ENCODE measurements at places on chromosomes 13 and 19. TPM values are rescaled to one million over a fixed set of nuclear protein-coding genes. Genes with fewer than 3 reads are reported as not detected.

ZNF491 gene
- total RNA-seq, result not detected

DNA sequence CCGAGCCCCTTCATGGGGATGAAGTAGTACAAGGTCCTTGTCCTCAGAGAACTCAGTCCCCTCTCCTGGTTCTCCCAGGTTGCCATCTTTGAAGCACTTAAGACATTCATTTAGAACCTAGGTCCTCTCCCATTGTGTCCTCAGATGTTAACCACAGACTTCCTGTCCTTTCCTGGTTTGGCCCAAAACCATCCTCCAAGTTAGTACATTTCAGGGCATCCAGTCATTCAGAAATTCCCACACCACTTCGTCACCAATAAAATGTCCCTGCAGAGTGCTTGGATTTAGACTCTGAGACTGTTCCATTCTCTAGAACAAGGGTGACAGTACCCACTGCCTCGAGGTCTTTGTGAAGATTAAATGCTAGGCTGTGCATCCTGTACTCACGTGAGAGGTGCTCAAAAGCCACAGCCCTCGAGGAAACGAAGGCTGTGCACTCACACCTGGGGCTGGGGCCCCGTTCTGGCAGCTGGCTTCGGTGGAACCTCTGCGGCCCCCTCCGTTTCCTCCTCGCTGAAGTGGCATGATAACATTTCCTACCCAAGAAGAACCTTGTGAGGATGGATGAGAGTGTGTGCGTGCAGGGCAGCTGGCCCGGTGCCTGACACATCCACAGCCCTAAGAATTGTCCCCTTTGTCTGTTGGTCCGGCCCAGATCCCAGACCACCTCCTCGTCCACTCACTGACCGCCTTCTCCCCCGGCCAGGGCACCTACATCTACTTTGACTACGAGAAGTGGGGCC is 4.7 kb downstream of the LENG1 start:
- DNase-seq, result no peak

ANO8 gene
- total RNA-seq, result 33.1 TPM

- DNase-seq, result no peak
Observed at GRCh38 chr13:42214446-42214845, 57.5 kb upstream of the AKAP11 start.

DNA sequence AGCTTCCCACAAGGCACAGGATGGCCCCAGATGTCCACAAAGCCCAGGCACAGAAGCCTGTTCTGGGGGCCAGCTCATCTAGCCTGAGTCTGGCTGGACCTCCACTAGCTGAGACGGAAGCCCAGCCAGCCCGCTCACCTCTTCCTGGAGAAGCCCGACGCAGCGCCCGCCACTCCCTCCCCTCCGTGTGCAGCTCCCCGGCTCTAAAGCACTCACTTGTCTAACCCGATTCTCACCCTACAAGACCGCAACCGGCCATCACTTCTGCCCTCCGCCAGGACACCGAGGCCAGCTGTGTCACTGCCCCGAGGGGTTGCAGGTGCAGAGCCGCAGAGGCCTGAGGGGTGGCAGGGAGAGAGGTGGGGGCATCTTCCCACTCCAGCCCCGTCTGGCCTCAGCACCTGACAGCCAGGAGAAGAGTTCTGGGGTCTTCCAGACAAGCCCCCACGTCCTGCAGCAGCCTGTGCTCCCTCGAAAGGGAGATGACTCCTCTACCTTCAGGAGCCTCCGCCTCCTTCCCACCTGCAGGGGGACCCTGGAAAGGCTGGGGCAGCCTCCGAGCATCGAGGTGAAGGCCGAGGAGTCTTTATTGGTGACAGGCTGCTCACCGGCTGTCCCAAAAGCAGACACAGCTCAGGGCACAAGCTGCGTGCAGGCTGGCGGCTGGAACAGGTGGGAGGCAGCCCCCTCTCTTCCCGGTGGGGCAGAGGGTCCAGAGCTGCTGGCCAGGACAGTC is 5.9 kb upstream of the DIRAS1 start:
- no peak for DNase-seq

Data from suprapubic skin (tissue), 4 donors.